ENCODE measurements at places on chromosomes 2 and 18.

- no peak for DNase-seq
These were observed 219.2 kb downstream of the SRBD1 start for GRCh38 chr2:45391866-45392265.

DNA sequence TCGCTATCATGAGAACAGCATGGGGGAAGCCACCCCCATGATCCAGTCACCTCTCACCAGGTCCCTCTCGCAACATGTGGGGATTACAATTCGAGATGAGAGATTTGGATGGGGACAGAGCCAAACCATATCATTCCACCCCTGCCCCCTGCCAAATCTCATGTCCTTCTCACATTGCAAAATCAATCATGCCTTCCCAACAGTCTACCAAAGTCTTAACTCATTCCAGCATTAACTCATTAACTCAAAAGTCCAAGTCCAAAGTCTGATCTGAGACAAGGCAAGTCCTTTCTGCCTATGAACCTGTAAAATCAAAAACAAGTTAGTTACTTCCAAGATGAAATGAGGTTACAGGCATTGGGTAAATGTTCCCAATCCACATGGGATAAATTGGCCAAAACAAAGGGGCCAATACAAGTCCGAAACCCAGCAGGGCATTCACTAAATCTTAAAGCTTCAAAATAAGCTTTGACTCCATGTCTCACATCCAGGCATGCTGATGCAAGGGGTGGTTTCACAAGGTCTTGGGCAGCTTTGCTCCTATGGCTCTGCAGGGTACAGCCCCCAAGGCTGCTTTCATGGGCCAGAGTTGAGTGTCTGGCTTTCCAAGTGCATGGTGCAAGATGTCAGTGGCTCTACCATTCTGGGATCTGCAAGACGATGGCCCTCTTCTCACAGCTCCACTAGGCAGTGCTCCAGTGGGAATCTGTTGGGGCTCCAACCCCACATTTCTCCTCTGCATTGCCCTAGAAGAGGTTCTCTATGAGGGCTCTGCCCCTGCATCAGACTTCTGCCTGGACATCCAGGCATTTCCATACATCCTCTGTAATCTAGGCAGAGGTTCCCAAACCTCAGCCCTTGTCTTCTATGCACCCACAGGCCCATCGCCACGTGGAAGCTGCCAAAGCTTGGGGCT is 14.8 kb downstream of the TAF1B start:
- no peak for DNase-seq

DNA sequence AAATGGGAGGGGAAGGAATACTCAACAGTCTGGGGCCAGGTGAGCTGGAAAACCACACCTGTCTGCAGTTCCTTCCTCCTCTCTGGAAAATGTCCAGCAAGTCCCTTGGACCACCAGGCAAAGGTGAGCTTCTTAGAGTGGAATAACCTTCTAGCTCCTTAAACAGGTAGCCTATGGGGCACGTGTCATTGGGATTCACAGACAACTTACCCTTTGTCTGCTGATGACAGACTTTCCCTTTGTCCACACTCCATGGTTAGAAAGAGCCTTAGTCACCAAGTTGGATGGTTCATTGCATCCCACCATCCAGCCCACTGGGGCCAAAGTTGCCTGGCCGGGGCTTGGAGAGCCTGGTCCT is 98.0 kb upstream of the ITGA6 start:
- no peak for DNase-seq

- no peak for DNase-seq
These were observed 19.6 kb upstream of the TMEM200C start for GRCh38 chr18:5914951-5915350.

- DNase-seq, result peak; percentile 91
These were observed 24.9 kb downstream of the CCBE1 start for GRCh38 chr18:59672235-59672711.

- DNase-seq, result no peak
These were observed at the start of gene NCK2 for GRCh38 chr2:105744909-105745853. TSS of gene NCK2 (plus strand) at chr2:105744912. CDS start at chr2:105855064, 110,152 bp downstream.

GRCh38 chr2:41061356-41061755 is 609.5 kb upstream of the SLC8A1 start:
- DNase-seq, result no peak

DNA sequence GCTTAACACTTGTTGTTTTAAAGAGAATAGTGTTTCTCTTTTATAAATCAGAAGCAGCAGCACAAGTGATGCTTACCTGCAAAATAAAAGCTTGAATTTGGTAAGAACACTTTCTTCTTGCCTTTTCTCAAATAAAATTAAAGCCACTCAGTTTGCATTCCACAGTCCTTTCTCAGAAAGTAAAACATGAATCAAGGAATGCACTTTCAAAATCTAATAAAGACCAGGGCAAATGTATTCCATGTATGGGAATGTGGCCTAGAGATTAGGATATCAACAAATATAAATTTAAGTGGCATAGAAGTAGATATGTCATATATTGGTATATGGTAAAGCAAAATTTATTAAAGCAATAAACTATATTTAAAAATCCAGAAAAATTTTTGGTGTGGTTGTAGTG is 352.8 kb downstream of the THSD7B start:
- no peak for DNase-seq

- DNase-seq, result no peak
These were observed 29.9 kb downstream of the HDHD2 start for GRCh38 chr18:47120428-47120827.

GRCh38 chr2:65877331-65878010 is 445.1 kb upstream of the SPRED2 start:
- DNase-seq, result no peak

GRCh38 chr2:15732341-15733077 is 140.8 kb downstream of the DDX1 start:
- DNase-seq, result no peak

- DNase-seq, result no peak
These were observed 114.7 kb upstream of the CAVIN2 start for GRCh38 chr2:191961556-191961955.

GRCh38 chr18:5145168-5145825 is 51.8 kb downstream of the AKAIN1 start:
- no peak for DNase-seq

DNA sequence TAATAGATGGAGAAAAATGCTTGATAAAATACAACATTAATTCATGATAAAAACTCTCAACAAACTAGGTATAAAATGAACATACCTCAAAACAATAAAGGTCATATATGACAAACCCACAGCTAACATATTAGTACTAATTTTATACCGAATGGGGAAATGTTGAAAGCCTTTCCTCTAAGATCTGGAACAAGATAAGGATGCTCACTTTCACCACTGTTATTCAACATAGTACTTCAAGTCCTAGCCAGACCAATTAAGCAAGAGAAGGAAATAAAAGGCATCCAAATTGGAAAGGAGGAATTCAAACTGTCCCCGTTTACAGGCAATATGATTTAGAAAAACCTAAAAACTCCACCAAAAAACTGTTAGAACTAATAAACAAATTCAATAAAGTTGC is 61.5 kb upstream of the CTIF start:
- DNase-seq, result no peak

DNA sequence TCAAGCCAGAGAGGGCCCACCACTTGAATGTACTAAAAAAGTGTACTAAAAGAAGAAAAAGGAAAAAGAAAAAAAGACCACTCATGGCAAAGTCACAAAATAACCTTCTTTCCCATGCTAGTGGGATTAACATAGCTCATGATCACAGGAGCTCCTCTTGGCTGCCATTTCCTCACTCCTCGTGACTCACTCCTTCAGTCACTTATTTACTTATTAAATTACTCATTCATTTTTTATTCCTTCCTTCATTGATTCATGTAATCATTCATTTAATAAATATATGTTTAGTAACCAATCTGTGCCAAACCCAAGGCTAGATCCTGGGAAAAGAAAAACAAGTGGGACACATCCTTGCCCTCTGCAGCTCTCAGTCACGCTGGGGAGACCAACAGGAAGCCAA is 300.5 kb downstream of the INSIG2 start:
- DNase-seq, result no peak

GRCh38 chr18:23422751-23423418 is 30.2 kb upstream of the RIOK3 start:
- DNase-seq, result no peak

GRCh38 chr18:48679236-48679635 is 140.4 kb downstream of the CTIF start:
- DNase-seq, result no peak

DNA sequence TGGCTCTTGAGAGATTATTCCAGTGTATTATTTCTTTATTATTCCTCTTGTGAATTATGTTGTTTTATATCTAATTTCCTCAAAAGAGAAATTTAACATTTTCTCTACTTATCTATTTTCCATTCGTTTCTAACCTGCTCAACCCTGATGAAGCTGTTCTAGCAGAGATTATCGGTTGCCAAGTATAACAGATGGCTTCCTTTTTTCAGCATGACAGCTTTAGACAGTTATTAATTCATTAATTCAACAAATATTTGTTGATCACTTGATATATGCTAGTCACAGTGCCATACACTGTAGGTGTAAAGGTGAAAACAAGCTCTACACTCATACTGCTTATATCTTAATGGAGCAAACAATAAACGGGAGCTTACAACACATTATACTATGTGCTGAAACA is 137.9 kb upstream of the UBE2E3 start:
- no peak for DNase-seq

- DNase-seq, result peak; percentile 26
These were observed 31.2 kb downstream of the C1D start for GRCh38 chr2:68031542-68032160.

DNA sequence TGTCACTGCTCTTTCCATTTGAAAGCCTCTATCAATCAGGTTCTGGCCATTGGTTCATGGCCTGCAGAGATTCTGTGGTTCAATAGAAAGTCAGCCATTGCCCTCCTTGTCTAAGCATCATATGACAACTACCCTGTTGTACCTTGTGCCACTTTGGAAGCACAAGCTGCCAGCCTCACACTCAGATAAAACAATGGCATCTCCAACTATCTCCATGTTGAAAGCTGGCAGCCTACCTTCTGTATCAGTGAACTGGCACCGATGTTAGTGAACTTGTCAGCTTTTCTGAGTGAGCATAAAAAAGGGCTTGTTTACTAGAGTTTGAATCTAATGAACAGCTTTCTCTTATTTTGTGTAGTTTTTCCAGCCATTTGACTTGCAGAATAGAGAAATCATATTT is 203.3 kb upstream of the SESTD1 start:
- no peak for DNase-seq

- DNase-seq, result no peak
These were observed 506.9 kb upstream of the MYT1L start for GRCh38 chr2:2837746-2838547.

- DNase-seq, result peak; percentile 57
These were observed 51.9 kb downstream of the SETBP1 start for GRCh38 chr18:44732599-44732998.

- DNase-seq, result no peak
These were observed 109.7 kb downstream of the ACOXL start for GRCh38 chr2:110842048-110842447.

DNA sequence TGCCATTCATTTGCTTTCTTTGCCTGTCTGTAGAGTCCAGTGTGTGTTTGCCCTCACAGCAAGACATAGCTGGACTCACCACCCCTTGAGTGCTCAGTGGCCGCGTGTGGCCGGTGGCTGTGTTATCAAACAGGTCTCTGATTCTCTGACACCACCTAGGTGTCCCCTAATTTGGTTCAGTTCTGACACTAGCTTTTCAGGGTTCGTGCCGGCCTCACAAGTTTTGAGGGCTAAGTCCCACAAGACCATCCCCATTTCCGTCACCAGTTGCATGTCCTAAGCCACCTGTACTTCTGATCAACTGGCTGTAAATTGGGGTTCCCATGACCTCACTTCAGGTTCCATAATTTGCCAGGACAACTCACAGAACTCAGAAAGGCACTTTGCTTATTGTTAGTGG is 23.5 kb downstream of the NCK2 start:
- DNase-seq, result no peak

- no peak for DNase-seq
These were observed 131.3 kb downstream of the CCBE1 start for GRCh38 chr18:59565957-59566356.

DNA sequence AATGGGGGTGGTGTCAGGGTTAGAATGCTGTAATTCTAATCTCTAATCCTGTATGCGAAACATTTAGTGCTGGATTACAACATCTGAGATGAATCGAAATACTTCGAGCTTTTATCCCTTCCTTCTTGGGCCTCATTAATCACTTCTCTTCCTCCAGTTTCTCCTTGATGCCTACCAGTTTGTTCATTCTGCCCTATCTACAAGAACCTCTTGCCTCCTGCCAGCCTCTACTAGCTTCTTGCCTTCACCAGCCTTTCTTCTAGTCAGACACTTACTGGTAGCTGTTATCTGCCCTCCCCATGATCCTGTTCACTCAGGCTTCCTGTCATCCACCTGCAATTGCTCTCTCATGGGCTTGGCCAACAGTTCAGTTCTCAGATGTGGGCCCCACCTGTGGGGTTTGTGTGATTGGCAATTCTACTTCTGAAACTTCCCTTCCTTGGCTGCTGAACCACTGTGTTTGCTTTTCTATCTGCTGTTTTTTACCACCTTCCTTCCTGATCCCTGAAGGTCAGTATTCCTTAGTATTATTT is 15.4 kb upstream of the FARP2 start:
- no peak for DNase-seq

GRCh38 chr2:200338692-200339091 is 32.2 kb downstream of the SPATS2L start:
- no peak for DNase-seq

DNA sequence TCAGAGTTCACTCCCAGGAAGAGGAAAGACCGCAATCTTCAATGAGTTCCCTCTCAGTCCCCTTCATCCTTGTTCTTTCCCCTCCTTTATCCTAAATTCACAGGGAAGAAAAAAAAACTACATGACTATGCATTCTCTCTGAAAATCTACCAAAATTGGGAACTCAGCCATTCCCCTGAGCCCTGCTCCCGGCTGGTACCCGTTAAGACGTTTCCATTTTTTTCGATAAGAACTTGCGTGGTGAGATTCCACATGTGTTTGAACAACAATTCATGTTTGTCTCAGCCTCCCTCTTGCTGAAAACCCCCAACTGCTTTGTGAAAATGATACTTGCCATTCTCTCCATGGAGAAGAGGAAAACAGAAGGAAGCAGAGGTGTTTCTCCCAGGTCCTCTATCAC is 318.7 kb upstream of the ID2 start:
- no peak for DNase-seq

GRCh38 chr2:33008716-33009115 is 62.0 kb downstream of the LTBP1 start:
- no peak for DNase-seq

DNA sequence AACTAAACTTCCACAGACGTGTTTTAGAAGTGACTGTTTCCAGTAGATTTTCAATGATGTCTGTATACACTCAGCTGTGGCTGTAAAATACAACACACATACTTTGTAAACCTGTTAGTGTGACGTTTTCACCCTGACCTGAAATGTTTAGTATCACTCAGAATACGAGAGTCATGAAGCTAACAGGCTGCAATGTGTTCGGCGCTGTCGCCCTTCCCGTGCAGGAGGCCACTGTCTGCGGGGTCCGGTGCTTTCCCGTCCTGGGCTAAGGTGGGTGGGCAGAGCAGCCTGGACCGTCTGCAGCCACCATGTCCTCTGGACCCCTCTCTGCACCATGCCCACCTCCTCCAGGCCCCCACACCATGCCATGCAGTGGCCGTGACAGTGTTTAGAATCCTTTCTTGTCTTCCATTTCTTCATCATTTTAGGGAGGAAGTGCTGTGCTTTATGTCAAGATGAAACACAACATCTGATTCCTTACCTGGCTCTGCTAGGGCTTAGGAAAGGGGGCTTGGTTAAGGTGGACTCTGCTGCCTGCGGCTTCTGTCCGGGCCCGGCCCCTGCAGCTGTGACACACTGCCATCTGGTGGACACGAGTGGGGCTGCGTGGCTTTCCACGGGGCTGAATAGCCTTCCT is 53.8 kb upstream of the RBM44 start:
- DNase-seq, result no peak

Measured in NCI-H2107 (cell line).